Cerebellar nuclear complex (tissue), 1 donor: ENCODE measurements at places on chromosomes 16 and 17.

GRCh38 chr17:2241823-2242222 lies 61.8 kb downstream of the SMG6 start:
- DNase-seq: no peak

GRCh38 chr16:84616515-84616914 lies 1.4 kb downstream of the COTL1 start:
- no peak for DNase-seq

DNA sequence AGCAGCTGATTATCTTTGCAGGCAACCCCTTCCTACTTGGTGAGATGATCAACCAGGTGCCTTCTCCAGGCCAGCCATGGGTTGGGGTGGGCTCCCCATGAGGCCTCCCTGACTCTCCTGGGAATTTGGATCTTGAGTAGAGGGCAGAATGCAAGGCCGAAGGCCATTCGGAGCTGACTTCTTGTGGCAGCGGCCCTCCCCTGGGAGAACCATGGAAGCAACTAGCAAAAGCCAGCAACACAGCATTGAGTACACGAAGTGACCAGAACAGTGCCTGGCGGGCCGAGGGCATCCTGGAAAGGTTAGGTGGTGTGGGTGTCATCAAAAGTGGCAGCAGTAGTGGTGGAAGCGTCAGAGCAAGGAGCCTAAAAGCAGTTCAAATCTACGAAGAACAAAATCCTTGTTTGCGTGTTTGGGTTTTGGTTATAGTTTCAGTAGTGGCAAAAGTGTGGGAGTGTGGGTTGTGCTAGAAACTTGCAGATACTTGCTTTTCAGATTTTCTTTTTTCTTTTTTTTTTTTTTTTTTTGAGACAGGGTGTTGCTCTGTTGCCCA lies 2.0 kb upstream of the ALDH3A1 start:
- no peak for DNase-seq

DNA sequence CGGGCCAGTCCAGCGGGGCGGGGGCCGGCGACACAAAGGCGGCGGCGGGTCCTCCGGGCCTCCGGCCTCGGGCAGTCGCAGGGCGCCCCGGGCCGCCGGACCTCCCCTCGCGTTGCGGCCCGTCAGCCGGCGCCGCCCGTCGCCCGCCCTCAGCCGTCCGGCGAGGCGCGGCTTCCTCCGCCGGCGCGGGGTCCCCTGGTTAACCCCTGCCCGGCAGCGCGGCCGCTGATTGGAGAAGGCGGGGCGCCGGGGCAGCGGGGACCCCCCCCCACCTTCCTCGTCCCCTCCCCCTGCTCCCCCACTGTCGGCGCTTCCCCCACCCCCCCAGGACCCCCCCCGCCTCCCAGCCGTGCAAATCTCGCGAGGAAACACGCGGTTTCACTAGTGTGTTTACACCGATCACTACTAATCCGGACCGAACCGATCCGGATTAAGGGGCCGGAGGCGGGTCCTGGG lies at the start of gene TLK2:
Gene TLK2, plus strand, starts transcription at position 402 of the 456 bp plus-strand sequence. CDS start 2,301 bp downstream, outside the sequence.
- DNase-seq: no peak

GRCh38 chr17:83204230-83204725 lies 124.9 kb downstream of the METRNL start:
- DNase-seq: no peak

GRCh38 chr17:14919631-14920213 lies 345.4 kb downstream of the PMP22 start:
- DNase-seq: no peak

GRCh38 chr17:54948380-54948779 lies 20.1 kb downstream of the COX11 start:
- DNase-seq: no peak
